ENCODE measurements at places on chromosomes 2 and 18.

GRCh38 chr18:10306779-10307178 lies 147.7 kb upstream of the APCDD1 start:
- no peak for DNase-seq

DNA sequence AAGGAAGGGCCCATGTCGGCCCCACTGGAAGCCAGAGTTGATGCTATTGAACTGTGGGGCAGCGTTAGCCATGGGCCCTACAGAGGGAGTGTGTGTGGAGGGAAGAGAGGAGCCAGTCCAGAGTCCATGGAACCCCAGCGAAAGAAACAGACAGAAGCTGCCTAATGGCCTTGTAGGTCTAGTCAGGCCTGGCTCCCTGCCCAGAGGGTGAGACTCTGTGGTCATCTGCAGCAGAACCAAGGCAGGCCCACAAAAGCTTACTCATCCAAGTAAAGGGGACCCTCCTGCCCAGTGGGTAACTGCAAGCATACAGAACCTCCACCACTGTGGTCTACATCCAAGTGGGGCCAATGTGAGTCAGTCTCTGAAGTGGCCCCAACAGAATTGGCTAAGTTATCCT lies 439.8 kb downstream of the TGIF1 start:
- DNase-seq = no peak

- DNase-seq = no peak
These were observed 9.8 kb downstream of the BIRC6 start for GRCh38 chr2:32366595-32366994.

- DNase-seq = no peak
These were observed 24.6 kb upstream of the SPP2 start for GRCh38 chr2:234025891-234026401.

DNA sequence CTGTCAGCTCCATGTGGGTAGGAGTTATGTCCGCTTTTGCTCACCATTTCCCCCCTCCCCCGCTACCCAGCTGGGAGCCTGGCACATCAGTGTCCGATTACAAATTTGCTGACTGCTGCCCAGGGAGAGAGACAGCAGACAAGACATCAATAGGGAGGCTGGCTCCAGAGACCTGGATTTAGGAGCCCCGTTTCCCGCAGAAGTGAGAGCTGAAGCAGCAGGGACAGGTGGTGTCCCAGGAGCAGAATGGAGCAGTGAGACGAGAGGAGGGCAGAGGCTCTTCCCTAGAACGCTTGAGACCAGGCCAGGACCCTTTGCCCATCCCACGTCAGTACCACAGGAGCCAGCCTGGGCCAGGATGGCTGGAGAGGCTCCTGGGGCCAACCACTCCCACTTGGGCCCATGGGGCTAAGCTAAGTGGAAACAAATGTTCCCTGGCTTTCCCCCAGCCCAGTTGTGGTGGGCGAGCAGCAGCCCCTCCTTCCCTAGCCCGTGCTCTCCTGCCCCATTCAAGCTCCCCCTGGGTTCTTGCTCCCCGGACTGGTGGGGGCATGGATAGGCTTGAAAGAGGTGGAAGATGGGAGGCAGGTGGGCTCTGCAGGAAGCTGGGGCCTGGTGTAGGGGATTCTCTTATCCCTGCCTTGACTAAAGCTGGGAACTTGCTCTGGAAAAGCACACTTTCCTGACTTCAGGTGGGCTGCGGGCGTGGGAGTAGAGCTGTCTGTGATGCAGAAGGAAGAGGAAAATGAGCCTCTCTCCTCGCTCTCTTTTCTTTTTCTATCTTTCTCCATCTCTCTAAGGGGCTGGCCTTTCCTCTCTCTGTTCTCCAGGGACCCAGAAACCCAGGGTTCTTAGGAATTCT lies 4.1 kb upstream of the WNT6 start:
- no peak for DNase-seq

DNA sequence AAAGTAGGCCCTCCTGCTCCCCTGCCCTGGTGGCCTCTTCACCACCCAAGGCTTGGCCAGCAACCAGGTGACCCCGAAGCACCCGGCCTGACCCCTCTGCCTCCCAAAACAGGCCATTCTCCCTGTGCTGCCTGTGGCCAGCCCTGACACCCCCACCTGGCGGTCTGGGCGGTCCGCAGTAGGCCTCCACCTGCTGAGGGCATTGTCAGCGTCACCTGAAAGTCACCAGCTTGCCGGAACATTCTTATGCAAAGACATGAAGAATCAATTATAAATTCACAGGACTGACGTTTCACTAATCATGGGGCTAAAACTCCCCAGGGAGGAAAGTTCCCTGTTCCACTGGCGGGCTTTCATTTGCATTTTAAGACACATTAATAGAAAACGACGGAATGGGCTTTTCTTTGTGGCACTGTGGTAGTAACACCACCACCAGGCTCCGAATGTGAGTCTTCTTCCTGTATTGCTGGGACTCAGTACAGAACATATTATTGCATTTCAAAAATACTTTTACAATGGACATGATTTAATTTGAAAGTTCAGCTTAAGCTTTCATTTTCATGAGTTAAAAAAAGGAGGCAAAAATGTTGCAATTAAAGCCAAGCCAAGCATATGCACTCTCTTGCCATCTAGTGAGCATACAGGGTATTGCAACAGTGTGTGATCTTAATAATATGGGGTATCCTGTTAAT lies 57.4 kb downstream of the ADI1 start:
- no peak for DNase-seq

DNA sequence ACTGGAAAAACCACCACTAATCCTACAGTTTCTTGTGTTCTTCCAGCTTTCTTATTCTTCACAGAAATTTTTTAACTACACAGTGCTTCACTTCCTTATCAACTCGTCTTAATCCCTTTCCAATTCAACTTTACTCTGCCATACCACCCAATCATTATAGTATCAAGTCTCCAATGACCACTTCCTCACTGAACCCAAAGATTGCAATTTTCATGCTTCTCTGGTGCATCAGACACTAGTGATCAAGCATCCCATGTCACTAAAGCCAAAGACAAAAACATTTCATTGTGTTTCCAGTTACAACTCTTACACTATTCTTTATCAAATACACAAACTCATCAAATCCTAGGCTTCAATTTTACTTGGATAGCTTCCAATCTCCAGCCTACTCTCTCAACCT lies 9.5 kb downstream of the CHAC2 start:
- DNase-seq = no peak

- no peak for DNase-seq
These were observed 84.8 kb downstream of the VRK2 start for GRCh38 chr2:58131191-58132011.

DNA sequence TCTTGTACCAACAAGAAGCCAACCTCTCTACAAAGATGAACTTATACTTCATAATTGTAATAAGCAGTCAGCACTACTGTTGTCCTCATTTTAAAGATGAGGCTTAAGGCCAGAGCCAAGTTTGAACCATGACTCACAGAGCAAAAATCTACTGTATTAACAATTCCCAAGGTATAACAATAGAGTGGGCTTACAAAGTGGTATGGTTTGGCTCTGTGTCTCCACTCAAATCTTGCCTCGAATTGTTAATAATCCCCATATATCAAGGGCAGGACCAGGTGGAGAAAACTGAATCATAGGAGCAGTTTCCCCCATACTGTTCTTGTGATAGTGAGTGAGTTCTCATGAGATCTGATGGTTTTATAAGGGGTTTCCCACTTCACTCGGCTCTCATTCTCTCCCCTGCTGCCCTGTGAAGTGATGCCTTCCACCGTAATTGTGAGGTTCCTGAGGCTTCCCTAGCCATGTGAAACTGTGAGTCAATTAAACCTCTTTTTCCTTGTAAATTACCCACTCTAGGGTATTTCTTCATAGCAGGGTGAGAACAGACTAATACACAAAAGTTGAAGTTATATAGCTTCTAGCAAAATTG lies 19.5 kb downstream of the MRPL44 start:
- no peak for DNase-seq

- DNase-seq = no peak
These were observed 16.8 kb upstream of the PAX3 start for GRCh38 chr2:222315443-222316121.

DNA sequence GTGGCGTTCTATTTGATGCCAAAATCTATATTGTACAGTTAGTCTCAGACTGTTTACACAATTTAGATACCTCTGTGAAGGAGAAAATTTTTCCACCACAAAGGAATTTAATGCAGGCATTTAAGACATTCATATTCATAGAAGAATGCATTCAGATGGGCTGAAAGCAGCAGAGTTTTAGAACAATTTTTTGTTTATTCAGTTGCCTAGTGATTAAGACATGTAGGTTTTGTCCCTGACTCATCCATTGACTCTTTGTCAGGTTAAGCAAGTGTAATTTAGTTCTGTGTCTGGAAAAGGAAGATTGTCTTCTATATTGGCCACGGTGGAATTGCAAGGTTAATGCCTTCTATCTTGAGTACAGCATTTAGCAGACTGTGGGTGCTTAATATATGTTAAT lies 515.0 kb downstream of the PARD3B start:
- DNase-seq = no peak

- no peak for DNase-seq
These were observed 864 bp downstream of the LBH start for GRCh38 chr2:30231996-30232800.

DNA sequence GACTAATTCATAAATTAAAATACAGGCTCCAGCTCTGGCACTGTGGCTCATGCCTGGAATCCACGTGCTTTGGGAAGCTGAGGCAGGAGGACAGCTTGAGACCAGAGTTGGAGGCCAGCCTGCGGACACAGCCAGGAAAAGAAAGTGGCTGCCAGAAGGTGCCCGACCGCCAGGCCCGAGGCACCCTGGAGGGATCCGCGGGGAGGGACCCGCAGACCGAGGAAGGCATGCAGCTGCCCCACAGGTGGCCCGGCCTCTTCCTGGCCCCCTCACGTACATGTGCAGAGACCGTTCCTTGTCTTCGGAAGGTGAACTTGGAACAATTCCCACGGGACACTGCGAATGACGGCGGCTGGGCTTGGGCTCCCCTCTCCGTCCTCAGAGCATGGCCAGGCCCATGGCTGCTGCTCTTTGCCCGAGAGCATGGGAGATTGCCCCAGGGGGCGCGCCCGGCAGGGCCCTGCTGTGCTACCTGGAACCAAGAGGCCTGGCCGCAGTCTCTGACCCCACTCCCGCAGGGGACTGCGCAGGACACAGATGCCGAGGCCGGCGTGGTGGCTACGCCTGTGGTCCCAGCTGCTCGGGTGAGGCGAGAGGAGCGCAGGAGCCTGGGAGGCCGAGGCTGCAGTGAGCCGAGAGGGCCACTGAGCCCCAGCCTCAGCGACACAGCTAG lies 55.6 kb upstream of the IMP4 start:
- no peak for DNase-seq

DNA sequence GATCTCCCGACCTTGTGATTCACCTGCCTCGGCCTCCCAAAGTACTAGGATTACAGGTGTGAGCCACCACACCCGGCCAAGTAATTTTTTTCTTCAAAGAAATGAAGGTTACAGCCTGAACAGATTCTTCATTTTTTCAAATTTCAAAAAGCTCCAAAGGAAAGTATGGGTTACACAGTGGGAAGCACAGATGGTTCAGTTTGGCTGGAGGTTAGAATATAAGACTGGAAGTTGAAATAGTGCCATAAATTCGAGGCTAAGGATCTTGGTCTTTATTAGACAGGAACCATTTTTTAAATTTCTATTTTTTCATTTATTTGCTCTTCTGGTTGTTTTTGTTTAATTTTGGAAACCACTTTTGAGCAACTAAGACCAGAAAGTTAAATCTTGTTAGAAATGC lies 120.0 kb downstream of the STK39 start:
- DNase-seq = no peak

DNA sequence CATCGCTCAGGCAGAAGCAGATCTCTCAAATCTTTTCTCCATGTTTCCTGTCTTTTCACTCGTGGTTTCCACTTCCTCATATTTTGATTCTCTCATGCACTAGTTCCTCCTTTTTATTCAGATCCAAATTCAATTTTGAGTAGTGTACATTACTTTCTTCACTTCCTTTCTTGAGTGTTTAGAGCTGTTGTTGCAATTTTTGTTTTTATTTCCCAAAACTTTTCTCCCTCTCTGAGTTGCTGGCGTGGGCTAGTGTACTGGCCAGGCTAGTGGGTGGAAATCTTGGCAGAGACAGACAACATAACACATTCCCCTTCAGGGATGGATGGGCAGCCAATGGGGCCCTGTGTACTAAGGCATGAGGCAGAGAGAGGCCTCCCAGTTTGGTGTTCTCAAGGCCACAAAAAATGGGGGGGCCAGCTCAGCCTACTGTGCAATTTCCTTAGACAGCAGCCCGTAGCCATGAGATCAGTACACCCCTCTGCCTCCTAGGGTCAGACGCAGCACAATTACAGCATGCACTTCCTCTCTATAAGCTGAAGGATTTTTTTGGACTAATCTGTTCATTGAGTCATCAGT lies 145.1 kb upstream of the PID1 start:
- no peak for DNase-seq

DNA sequence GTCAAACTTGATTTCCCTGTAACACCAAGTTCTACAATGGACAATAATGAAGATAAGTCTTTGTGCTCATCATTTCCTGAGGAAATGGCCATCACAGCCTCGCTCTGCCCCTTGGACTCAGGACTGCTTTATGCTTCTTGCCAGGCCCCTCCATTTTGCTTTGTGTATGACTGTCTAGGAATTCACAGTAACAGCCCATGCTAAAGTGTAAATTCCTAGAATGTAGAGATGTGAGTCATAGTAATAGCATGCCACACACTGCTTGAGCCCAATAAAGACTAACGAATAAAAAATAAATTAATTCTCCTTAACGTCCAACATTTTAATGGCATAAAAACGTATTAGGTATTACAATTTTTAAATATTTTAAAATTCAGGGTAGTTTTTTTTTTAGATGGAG lies 226.5 kb downstream of the PID1 start:
- DNase-seq = no peak

GRCh38 chr2:124585277-124585676 lies 560.2 kb downstream of the CNTNAP5 start:
- DNase-seq = no peak

DNA sequence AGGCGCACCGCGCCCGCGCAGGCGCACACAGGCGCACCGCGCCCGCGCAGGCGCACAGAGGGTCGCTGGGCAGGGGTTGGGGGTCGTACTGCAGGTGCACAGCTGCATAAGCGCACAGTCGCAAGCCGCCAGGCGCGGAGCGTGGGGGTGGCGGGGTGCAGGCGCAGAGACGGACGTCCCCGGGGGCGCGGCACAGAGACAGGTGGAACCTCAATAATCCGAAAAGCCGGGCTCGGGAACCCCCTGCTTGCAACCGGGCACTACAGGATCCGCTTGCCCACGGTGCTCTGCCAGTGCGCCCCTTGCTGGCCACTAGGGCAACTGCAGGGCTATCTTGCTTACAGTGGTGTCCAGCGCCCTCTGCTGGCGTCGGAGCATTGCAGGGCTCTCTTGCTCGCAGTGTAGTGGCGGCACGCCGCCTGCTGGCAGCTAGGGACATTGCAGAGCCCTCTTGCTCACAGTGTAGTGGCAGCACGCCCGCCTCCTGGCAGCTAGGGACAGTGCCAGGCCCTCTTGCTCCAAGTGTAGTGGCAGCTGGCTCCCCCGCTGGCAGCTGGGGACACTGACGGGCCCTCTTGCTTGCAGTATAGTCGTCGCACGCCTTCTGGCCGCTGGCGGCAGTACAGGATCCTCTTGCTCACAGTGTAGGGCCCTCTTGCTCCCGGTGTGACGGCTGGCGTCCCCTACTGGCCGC lies 34.9 kb downstream of the FAM110C start:
- DNase-seq = peak; percentile 73

All from stimulated activated CD4-positive, alpha-beta T cell treated with anti-CD3 and anti-CD28 coated beads, TNF-alpha, amount 100 ng/mL, for 48 hours (primary cell).